ENCODE measurements at places on chromosomes 1 and 21. TPM values are rescaled to one million over a fixed set of nuclear protein-coding genes. Genes with fewer than 3 reads are reported as not detected.

- no peak for DNase-seq
Measured at GRCh38 chr21:37711286-37711829, 204.9 kb downstream of the KCNJ6 start.

DNA sequence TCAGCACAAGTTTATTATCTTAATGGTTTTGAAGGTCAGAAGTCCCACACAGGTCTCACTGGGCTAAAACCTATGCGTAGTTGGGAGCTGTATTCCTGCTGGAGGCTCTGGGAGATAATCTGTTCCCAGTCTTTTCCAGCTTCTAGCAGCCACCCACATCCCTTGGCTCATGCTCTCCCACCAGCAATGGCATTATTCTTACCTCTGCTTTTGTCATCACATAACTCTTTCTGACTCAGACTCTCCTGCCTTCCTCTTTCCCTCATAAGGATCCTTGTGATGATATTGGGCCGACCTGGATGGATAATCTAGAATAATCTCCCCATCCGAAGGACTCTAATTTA lies 122.2 kb upstream of the PRDX6 start:
- DNase-seq, result no peak

DNA sequence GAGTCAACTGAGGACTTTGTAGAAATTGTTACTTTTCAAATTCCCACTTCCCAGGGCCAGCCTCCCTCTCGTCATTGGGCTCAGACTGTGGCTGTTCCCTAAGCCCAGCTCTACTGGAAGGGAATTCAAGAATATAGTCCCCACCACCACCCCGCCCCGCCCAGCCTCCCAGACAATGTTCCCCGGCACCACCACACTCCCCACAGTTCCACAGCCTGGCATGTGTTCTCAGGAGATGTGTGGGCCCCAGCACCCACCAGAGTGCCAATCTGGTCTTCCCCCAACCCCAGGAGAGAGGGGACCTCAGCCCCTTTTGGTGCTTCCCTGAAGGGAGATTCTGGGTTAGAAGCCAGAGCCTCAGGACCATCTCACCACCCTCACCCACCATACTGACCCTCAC lies 120.1 kb downstream of the SYT2 start:
- no peak for DNase-seq

GRCh38 chr1:14242870-14243269 lies 355.6 kb upstream of the KAZN start:
- no peak for DNase-seq

DNA sequence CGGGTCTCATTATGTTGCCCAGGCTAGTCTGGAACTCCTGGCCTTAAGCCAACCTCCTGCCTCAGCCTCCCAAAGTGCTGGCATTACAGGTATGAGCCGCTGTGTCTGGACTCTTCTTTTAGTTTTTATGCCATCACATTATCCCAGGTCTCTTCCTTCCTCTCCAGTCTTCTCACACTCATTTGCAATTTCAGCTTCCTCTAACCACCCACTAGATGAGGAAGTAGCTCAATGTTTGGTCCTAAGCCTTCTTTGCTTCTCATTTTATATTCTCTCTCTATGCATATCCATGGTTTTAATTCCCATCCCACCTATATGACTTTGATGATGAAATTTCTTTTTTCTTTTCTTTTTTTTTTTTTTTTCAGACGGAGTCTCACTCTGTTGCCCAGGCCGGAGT lies 3.1 kb upstream of the ZBTB8A start:
- no peak for DNase-seq

- DNase-seq, result no peak
Measured at GRCh38 chr1:230270185-230270558, 156.0 kb downstream of the PGBD5 start.

DNA sequence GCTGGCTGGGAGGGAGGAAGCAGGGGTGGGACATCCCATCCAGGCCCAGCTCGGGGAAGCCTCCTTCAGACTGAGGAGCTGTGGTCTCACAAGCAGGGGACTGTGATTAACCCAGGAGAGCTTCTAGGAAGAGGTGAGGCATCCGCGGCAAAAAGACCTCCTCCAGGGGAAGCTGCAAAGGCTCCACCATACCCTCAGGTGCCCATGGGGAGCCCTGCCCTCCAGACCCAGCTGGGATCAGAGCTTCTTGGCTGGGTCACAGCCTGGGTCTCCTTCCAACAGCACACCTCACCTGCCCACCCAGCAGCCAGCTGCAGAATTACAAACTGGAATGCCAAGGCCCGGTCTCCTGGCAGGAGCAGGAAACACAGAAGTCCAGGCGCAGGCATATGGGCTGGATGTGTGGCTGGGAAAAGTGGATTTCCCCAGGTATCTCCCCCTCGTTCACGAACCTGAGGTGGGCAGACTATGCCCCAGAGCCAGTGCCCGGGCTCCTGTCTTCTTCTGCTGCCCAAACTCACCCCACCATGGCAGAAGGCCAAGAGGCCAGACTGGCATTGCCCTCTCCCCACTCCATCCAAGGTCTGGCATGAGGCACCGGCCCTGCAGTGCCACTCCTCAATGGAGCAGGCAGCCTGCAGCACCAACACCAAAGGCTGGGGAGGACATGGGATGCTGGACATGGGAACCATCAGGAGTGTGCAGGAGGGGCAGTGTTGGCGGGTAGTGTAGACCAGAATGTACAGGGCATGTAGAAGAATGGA lies 15.4 kb upstream of the ARF1 start:
- no peak for DNase-seq

DNA sequence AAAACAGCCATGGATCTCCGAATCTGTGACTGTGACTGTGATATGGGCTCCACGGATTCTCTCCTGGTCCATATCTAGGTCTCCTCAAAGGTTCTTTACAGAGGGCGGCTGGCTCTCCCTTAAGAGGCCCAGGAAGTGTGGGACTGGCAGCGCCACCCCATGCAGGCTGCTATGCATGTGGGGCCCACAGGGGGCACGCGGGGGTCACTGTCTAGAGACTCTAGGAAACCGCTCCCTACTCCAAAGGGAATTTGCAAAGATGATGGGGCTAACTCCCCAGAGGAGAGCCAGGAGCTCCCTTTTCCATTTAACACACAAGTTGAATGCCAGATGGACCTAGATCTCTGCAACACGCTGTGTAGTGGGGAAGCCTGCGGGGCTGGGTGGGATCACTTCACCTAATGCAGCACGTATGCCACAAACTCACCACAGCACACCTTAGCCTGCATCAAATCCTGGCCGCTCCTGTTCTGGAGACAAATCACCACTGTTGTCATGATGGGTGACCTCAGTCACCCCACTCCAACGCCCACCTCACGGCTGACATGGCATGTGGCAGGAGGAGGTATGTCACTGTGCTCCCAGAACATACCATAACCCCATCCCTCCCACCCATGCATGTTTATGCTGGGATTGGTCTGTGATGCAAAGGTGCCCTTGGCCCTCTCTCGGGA lies 61.7 kb downstream of the SLC45A1 start:
- no peak for DNase-seq

GRCh38 chr1:25217015-25217414 lies 15.3 kb downstream of the SYF2 start:
- DNase-seq, result no peak

- DNase-seq, result no peak
Measured at GRCh38 chr1:54340878-54341277, 65.3 kb downstream of the SSBP3 start.

- no peak for DNase-seq
Measured at GRCh38 chr1:180213401-180214170, 16.5 kb upstream of the LHX4 start.

DNA sequence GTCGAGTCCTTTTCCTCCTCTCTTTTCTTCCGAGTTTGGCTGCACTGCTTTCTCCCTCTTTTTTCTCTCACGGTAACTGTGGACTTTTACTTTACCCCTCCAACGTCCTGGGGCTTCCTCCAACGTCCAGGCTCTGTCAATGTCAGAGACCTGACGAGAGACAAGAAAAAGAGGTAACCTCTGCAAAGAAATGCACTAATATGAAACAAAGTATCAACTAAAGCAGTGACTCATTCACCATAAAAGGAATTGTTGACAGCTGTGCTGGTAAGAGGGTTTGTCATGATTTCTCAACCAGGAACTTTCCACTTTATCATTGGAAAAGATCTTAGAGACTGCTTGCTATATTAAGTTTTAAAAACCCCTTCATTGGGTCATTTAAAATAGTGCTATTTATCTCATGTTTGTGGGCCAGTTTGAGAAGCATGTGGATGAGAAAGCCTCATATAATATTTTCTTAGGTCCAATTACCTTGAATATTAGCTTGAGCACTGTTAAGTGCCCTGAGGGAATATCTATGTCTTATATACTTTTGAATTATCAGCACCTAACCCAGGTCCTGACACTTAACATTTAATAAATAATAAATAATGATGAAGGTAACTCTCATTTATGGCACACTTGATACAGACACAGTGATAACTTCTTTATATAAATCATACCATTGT lies at the start of gene GBP2:
Gene GBP2 (minus strand): TSS at position 202 of the 668 bp plus-strand sequence. CDS start 4,148 bp downstream, outside the sequence.
- DNase-seq, result no peak

DNA sequence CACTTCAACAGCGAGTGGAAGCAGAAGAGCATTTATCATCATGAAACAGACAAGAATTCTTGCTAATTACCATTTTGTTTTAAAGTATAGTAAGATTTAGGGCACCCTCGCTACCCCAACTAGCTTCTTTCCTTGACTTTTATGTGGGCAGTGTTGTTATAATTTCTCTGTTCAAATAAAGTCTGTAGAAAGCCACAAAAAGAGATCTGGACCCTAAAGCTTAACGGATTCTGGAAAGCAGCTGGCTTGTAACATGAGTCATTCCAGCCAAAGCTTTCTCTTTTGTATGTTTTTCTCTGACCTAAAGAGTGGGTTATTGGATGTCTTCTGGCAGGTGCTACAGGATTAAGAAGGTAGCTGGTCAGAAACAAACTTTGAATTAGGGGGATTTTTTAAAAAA lies 37.4 kb downstream of the RUNX1 start:
- no peak for DNase-seq

- no peak for DNase-seq
Measured at GRCh38 chr1:180936110-180937011, 23.7 kb downstream of the KIAA1614 start.

DNA sequence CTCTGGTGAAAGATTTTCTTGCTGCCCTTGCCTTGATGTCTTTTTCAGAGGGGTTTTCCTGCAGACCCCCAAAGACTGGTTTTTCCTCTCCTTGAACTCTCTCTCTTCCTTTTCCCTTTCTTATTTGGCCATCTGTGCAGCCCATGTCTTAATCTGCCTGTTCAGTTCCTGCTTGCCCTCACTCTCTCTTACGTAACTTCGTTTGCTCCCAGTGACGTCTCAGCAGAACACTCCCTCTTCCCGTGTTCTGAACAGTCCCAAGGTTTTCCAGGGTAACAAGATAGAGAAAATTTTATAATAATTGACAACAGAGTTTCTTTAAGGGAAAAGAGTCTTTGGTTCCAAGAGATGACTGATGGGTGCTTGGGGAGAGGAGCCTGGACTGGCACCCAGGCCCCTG lies 109.1 kb upstream of the LMO4 start:
- no peak for DNase-seq

GRCh38 chr1:219304227-219305226 lies 130.8 kb downstream of the LYPLAL1 start:
- peak; percentile 57 for DNase-seq

DNA sequence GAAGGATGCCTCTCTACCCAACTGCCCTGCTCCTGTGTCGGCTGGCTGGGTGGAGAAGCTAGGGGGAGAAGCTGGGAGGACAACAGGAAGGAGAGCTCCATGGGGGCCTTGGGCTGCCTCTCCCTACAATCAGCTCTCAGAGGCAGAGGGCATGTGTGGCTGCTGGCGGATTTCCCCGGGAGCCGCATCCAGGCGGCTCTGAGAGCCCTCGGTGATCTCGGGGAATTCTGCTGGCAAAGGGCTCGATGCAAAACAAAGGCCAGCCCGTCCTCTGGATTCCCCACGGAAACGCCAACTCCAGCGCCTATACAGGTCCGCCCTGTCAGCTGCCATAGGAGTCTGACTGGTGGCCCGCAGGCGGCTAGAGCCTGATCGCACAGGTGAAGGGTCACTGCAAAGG lies 26.4 kb upstream of the EVA1B start:
- peak; percentile 45 for DNase-seq

- peak; percentile 90 for DNase-seq
Measured at GRCh38 chr1:211830328-211831142, at the start of gene LPGAT1. TSS of gene LPGAT1 (minus strand) at chr1:211830763. CDS start at chr1:211829296, 1,467 bp downstream.

DNA sequence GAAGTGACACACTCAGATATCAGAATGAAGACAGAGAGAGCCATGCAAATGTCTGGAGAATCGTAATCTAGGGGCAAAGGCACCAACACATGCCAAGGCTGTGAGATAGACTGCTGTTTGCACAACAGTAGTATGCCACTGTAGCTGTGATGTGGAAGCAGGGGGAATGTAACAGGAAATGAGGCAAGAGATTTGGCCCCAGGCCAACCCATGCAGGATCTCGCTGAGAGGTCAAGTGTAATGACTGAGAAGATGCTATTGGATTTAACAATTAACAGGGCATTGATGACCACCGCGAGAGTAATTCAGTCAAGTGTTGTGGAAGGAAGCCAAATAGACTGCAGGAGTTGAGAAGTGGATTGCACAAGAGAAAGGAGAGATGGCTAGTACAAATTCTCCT lies 107.3 kb upstream of the ST6GALNAC5 start:
- no peak for DNase-seq

DNA sequence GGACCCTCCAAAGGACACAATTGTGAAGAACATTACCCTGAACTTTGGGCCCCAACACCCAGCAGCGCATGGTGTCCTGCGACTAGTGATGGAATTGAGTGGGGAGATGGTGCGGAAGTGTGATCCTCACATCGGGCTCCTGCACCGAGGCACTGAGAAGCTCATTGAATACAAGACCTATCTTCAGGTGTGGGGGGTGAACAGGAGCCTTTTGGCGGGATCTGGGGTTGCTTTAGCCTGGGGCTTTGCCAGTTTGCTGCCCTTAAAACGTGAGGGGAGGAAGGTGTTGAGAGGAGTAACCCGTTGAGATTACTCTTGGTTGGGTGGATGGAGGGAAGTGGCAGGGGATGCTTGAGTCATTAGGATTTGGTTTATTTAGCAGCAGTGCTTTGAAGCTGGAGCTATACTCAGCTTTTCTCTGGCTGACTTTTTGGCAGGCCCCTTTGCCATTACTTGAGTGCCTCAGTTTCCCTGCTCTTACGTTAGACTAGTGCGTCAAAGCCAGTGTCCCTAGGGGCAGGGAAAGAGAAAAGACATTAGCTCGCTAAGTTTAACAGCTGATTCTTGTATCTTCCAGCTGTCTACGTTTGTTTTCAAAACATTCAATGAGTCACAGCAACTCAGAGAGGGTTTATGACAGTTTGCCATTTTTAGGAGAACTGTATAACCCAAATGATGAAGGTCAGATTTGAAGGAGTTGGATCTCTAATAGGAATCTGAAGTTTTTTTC lies 4.4 kb downstream of the NDUFS2 start:
- no peak for DNase-seq

DNA sequence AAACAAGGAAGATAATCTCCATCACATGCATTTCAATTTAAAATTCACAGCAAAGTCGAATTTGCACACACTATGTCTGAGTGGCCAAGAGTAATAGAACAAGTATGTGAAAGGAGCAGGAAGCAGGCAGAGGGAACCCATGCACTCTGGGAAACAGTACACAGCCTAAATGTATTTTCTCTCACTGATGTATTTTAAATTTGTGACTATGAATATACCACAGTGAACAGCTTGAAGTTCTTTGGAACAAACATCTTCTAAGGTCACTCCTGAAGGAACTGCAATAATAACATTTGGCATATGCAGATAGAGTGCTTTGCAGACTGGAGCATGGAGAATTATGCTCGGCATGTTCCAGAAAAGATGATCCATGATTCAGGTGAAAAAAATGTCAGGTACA lies 223.1 kb upstream of the PKN2 start:
- DNase-seq, result no peak

The FBLIM1 gene
- 100 TPM for total RNA-seq

The TTC39A gene
- total RNA-seq, result 18.0 TPM

The ZNF697 gene
- total RNA-seq, result 11.5 TPM

The MASP2 gene
- total RNA-seq, result not detected

The SNAPIN gene
- total RNA-seq, result 60.1 TPM

The AMY1C gene
- not detected for total RNA-seq

The PGBD5 gene
- 16.1 TPM for total RNA-seq

The CLDN19 gene
- total RNA-seq, result not detected

Data from left ventricle myocardium superior (tissue), 1 donor.